ENCODE measurements at places on chromosomes 3 and 15. TPM values are rescaled to one million over a fixed set of nuclear protein-coding genes. Genes with fewer than 3 reads are reported as not detected.

Gene ZNF619
- total RNA-seq, result 1.6 TPM

Gene SMAD3
- 135 TPM for total RNA-seq

Gene ADAMTSL3
- total RNA-seq, result 0.19 TPM

Gene NANOGP8
- not detected for total RNA-seq

Gene NR2F2
- 23.9 TPM for total RNA-seq

Gene SLC38A3
- total RNA-seq, result not detected
